Metanephros (tissue), 2 donors: ENCODE measurements at places on chromosomes 13 and 19. TPM values are rescaled to one million over a fixed set of nuclear protein-coding genes. Genes with fewer than 3 reads are reported as not detected.

The SELENOV gene
- total RNA-seq, result 4.7 TPM

The PALM3 gene
- total RNA-seq, result 5.0 TPM

The SSC5D gene
- total RNA-seq, result 5.3 TPM

The ADAMTSL5 gene
- 2.7 TPM for total RNA-seq

The SEMA6B gene
- 6.4 TPM for total RNA-seq

The TIMM50 gene
- 43.8 TPM for total RNA-seq

The NECTIN2 gene
- total RNA-seq, result 119 TPM

The KEAP1 gene
- 56.5 TPM for total RNA-seq

The LYL1 gene
- total RNA-seq, result 24.1 TPM

The RNF113B gene
- total RNA-seq, result not detected

The ZNF296 gene
- total RNA-seq, result 0.58 TPM

The DIRAS1 gene
- 1.6 TPM for total RNA-seq

The LGALS13 gene
- total RNA-seq, result not detected

The GRK1 gene
- total RNA-seq, result not detected

The OR7C1 gene
- under 0.01 TPM for total RNA-seq

The CPAMD8 gene
- 40.6 TPM for total RNA-seq

The ING1 gene
- 24.2 TPM for total RNA-seq

The GZMM gene
- 1.2 TPM for total RNA-seq

The SULT2A1 gene
- 0.41 TPM for total RNA-seq

The SCN1B gene
- 3.0 TPM for total RNA-seq

The HIPK4 gene
- 0.06 TPM for total RNA-seq

The OR7D2 gene
- total RNA-seq, result 0.12 TPM

The PPP1R37 gene
- 34.4 TPM for total RNA-seq

The KLC3 gene
- total RNA-seq, result 4.0 TPM

The IGFL1 gene
- total RNA-seq, result not detected

The RXFP2 gene
- total RNA-seq, result 0.41 TPM

The C19orf73 gene
- total RNA-seq, result not detected

The TMEM145 gene
- total RNA-seq, result 0.99 TPM

The CEACAM7 gene
- total RNA-seq, result not detected

The ZNF223 gene
- total RNA-seq, result 8.3 TPM

The APOE gene
- total RNA-seq, result 235 TPM

The SOHLH2 gene
- 0.18 TPM for total RNA-seq

The SUGP1 gene
- 47.1 TPM for total RNA-seq
